Naive B cell (primary cell): ENCODE measurements at places on chromosomes 1 and 21. TPM values are rescaled to one million over a fixed set of nuclear protein-coding genes. Genes with fewer than 3 reads are reported as not detected.

GRCh38 chr1:244839656-244840055 lies 4.2 kb downstream of the COX20 start:
- peaks cover 53% of the 10 kb centered on the region for H3K4me1 ChIP-seq
- no peaks in the 10 kb centered on the region for H3K27me3 ChIP-seq
- peaks cover 12% of the 10 kb centered on the region for H3K36me3 ChIP-seq
- no peak for DNase-seq
- H3K27ac ChIP-seq: peak overlapping the region; percentile 36
- H3K4me3 ChIP-seq: no peak overlapping the region

GRCh38 chr1:25664357-25665199 lies 48.0 kb downstream of the MAN1C1 start:
- DNase-seq: no peak
- no peaks in the 10 kb centered on the region for H3K27me3 ChIP-seq
- no peak overlapping the region for H3K27ac ChIP-seq
- H3K4me3 ChIP-seq: no peak overlapping the region
- H3K4me1 ChIP-seq: no peaks in the 10 kb centered on the region

- no peaks in the 10 kb centered on the region for H3K36me3 ChIP-seq
- no peaks in the 10 kb centered on the region for H3K4me1 ChIP-seq
- no peak overlapping the region for H3K27ac ChIP-seq
- H3K27me3 ChIP-seq: peaks cover 9% of the 10 kb centered on the region
- H3K4me3 ChIP-seq: no peak overlapping the region
These were observed 114.3 kb downstream of the DMRTB1 start for GRCh38 chr1:53573522-53573921.

- H3K4me3 ChIP-seq: no peak overlapping the region
- no peak overlapping the region for H3K27ac ChIP-seq
- H3K4me1 ChIP-seq: peaks cover 21% of the 10 kb centered on the region
- H3K27me3 ChIP-seq: peaks cover 4% of the 10 kb centered on the region
- no peak for DNase-seq
- H3K36me3 ChIP-seq: no peaks in the 10 kb centered on the region
These were observed 4.1 kb downstream of the DISC1 start for GRCh38 chr1:231630558-231631205.

DNA sequence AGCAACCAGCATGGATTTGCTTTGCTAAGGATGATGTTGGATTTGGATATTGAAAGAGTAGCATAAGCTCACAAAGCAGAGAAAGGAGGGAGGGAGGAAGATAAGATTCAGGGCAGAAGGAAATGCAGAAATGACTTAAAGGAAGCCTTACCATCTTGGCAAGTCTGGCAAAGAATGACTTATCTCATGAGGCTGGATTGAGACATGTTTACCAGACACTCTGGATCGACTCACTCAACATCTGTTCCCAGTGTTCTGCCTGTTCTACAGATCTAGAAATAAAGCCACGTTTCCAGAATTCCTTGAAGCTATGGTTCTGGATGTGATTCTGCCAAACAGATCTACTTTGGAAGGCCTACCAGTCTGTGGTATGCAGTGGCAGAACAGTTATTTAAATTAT lies 38.8 kb upstream of the CTBS start:
- H3K4me3 ChIP-seq: no peak overlapping the region
- DNase-seq: no peak
- peaks cover 15% of the 10 kb centered on the region for H3K36me3 ChIP-seq
- no peaks in the 10 kb centered on the region for H3K4me1 ChIP-seq
- H3K27me3 ChIP-seq: peaks cover 22% of the 10 kb centered on the region
- no peak overlapping the region for H3K27ac ChIP-seq

DNA sequence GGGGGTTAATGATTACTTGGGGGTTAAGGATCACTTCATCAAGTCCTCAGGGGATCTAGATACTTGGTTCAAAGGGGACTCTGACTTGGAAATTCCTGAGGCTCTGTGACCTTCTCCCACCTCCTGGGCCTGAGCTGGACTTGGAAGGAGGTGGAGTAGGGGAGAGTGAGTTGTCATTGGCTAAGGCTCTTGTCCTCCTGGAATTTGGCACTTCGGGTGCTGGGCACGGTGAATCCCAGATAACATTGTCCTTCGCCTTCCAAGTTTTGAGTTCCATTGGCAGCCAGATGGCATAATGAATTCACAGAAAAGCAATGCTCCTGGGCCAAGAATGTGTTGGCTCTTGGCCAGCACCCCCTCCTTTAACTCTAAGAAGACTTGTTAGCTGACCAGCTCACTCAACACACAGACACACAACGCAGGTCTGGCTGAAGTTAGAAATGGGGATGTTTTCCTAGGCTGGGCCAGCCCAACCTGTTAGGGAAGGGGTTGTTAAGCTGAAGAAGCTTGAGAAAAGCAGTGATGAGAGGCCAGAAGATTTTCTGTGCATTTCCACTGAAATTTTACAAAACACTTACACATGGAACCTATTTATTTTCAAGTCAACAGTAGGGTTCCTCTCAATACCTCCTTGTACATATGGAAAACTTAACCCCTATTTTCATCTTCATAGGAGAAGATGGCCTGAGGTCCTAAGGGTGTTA lies 29.7 kb downstream of the SLC26A9 start:
- no peak overlapping the region for H3K4me3 ChIP-seq
- H3K27ac ChIP-seq: no peak overlapping the region

GRCh38 chr1:112344754-112345423 lies 51.1 kb upstream of the CTTNBP2NL start:
- peaks cover under 1% of the 10 kb centered on the region for H3K36me3 ChIP-seq
- peaks cover 32% of the 10 kb centered on the region for H3K27me3 ChIP-seq
- no peak for DNase-seq
- H3K27ac ChIP-seq: no peak overlapping the region
- H3K4me1 ChIP-seq: peaks cover 8% of the 10 kb centered on the region
- no peak overlapping the region for H3K4me3 ChIP-seq

COQ8A gene
- 53.2 TPM for polyA plus RNA-seq

DMBX1 gene
- polyA plus RNA-seq: not detected

S100A5 gene
- polyA plus RNA-seq: not detected

MATN1 gene
- polyA plus RNA-seq: 1.3 TPM

TEX38 gene
- polyA plus RNA-seq: not detected

ASCL5 gene
- not detected for polyA plus RNA-seq

CDCA8 gene
- polyA plus RNA-seq: 1.3 TPM
